ENCODE measurements at places on chromosomes 5 and 9.
A peak's percentile ranks its signal among the peaks of the same experiment; 100 is the strongest.

DNA sequence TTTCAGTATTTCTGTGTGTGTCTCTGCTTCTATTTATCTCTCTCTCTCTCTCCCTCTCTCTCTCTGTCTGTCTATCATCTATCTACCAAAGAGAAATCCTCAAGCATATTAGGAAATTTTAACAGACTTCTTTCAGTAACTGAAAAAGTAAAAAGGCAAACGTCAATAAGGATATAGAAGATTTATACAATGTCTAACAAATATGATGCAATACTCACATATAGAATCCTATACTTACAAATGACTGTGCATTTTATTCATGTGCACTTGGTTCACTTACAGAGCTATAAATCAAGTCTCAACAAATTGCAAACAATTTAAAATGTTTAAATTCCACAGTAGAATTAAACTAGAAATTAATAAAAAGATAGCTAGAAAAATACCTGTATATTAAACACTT is 289.0 kb downstream of the PSAT1 start:
- no peak for DNase-seq

- no peak for DNase-seq
These were observed 371.2 kb downstream of the CDH18 start for GRCh38 chr5:19616701-19617215.

GRCh38 chr9:21591221-21592062 is 109.3 kb upstream of the IFNE start:
- no peak for DNase-seq

DNA sequence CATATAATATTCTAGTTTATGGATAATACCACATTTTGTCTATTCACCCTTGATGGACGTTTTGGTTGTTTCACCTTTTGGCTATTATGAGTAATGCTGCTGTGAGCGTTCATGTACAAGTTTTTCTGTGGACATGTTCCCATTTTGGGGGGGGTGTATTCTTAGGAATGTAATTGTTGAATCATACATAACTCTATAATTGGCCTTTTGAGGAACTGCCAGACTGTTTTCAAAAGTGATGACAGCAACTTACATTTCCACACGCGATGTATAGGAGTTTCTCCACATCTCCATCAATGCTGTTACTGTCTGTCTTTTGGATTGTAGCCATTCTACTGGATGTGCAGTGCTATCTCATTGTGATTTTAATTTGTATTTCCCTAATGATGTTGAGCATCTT is 69.8 kb downstream of the SLC46A2 start:
- no peak for DNase-seq

DNA sequence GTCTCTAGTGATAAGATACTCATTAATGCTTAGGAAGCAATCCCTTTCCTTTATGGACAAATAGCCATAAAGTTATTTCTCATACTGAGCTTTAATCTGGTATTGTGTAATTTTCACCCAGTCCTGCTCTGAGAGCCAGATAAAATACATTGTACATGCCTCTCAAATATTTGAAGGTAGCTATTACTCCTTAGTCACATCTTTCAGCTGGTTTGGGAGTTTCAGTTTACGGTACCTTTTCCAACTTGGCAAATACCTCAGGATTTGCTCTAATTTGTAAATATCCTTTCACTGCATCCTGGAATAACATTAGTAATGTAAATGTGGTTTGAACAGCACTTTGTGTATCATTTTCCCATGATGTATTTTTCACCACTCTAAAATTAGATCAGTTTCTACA is 47.4 kb downstream of the ABHD17B start:
- no peak for DNase-seq

DNA sequence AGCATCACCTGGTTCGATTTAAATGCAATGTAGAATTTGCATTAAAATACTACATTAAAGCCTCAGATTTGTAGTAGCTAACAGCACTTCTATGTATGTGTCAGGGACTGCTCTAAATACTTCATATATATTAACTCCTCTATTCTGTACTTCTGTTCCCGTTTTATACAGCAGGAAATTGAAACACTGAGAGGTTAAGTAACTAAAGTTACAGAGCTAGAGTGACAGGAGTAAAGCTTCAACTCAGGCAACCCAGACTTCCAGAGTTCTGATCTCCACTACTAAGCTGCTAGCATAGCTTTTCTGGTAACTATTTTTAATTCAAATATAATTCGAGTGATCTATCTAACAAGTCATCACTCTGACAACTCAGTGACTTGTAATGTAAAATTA is 619 bp upstream of the APC start:
- no peak for DNase-seq

DNA sequence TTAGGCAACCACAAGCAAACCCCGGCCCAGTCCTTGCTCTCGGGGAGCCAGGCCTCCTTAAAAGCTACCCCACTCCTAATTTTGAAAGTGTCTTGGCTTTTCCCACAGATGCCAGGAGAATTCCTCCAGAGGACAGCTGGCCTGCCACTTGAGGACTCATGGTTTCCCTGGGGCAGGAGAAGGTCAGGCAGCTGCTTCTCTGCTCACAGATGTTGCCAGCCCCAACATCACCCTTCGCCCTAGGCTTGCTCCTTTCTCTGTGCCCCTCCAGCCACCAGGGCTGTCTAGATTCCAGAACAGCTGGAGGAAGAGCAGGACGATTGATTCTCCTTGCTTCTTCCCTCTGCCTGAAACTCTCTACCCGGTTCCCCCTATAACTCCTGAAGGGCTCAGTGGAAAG is 8.5 kb downstream of the GGTA1 start:
- no peak for DNase-seq

DNA sequence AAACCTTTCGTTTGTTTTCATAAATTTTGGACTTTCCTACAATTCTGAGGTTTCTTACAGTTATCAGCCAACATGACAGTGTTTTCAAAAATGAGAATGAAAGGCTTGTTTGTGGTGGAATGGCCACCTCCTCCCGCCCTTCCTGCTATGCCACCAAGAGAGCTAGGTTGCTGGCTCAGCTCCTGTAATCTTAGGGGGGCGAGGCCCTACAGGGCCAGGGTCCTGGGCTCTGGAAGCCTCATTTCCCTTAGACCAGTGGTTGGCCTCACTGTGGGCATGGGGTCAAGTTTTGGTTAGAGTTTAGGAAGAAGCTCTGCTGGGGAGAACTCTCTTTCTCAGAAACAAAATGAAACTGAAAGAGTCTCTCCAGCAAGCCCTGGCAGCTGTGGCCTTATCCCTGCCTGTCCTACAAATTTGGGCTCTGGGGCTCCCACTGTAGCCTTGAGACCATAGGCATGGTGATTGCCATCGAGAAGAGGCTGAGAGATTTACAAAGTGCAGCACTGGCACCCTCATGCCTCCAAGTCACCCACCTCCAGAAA is 66.2 kb downstream of the IRX1 start:
- no peak for DNase-seq

GRCh38 chr9:136424750-136425362 is 14.4 kb downstream of the PMPCA start:
- no peak for DNase-seq

DNA sequence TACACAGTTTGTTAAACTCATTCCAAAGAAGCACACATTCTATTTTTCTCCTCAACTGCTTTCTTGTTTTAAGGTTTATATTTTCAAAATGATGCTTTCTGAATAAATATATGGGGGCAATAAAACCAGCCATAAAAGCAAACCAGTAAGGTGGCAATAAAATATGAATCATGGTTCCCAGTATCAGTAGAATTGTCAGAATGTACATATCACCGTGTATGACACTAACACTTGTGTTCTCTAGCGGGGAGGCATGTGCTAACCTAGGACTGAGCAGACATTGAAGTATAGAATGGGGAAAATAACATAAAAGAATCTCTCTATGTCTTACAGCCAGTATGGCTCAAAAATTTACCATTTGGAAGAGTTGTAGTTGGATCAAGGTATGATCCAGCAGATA is 329.9 kb upstream of the ISL1 start:
- DNase-seq: no peak

GRCh38 chr5:8445139-8445538 is 576.2 kb downstream of the MTRR start:
- no peak for DNase-seq

DNA sequence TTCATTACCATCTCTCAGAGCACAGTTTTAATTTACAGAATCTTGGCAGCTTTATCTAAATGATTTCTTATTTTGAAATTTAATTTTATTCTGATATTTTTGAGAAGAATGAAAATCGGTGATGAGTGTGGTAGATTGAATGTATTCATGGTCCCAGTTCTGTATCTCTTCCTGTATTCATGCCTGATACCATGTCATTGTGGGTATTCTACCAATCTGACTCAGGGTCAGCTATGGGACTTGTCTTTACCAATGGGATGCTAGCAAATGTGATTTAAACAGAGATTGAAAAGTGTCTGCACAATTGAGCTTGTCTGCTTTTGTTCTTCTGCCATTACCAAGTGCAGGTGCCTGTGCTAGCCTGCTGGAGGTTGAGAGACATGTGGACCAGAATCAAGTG is 17.8 kb upstream of the ZNF618 start:
- no peak for DNase-seq

DNA sequence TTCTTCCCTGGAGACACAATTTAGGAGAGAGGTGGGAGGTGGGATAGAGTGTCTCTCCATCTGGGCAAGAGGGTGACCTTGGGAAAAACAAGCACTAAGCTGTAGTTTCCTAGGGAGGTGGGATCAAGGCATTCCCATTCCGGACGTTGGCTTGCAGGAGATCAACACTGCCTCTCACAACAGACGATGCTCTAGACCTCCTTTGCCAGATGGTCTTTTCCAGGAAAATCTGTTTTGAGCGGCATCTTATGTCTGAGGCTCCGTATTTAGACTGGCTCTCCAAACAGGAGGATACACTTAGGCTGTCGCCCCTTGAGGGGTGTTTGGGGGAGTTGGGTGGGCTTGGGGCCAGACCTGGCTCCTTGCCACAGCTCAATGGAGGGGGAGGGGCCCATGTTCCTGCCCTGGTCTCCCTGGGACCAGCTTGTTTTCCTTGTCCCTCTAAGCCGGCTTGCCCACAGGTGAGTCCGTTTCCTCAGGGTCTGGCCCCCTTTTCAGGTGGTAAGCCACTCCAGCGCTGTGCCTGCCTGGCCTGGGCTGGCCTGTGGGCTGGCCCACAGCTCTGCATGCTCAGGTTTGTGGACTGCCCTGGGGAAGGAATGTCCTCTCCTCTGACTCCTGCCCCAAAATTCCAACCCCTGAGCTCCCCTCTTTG is 2.4 kb downstream of the PSD2 start:
- no peak for DNase-seq

DNA sequence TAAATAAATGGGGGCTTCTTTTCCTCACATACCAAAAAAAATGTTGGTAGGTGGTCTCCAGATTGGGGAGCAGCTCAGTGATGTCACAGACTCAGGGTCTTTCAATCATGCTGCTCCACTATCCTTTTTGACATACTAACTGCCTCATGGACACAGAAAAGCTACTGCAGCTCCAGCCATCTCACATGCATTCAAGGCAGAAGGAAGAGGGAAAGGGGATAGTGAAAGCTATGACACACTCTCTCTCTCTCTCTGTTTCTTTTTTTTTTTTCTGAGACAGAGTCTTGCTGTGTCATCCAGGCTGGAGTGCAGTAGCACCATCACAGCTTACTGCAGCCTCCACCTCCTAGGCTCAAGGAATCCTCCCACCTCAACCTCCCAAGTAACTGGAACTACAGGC is 7.9 kb upstream of the ADGRD2 start:
- no peak for DNase-seq

GRCh38 chr5:132498686-132499271 is 8.2 kb upstream of the IRF1 start:
- DNase-seq: no peak

DNA sequence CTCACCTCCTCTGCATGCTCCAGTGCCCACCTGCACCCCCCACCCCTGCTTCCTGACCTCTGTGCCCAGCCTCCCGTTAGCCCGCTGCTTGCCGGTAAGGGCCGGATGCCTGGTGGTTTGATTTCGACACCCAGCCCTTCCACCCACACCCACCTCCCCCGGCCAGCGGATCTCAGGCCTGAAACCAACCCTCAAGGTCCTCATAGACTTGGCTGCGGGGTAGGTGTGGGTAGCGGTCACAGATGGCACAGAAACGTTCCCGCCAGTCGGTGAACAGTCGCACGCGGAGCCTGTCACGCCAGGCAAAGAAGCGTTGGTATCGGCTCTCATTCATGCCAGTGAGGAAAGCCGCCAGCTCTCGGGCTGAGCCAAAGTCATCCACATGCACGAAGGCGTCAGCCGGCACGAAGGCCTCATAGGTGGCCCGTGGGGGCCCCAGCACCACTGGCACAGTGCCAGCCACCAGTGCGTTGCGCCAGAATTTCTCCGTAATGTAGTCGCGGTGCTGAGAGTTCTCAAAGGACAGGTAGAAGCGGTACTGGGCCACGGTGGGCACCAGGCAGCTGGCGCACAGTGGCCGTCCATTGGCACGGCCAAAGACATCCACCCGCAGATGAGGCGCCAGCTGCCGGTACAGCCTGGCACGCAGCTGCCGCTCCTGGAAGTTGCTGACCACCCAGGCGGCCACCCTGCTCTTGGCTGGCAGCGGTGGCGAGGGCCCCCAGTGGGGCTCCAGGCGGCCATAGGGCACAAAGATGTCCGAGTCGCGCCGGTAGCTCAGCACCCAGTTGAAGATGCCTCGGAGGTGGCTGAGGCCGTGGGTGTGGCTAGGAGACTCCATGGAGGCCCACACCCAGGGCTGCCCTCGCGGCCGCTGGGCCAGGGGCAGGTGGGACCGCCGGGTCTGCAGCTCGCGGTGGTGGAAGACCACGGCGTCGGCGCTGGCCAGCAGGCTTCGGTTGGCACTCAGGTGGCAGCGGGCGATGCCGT is 1.1 kb downstream of the FUT7 start:
- no peak for DNase-seq

DNA sequence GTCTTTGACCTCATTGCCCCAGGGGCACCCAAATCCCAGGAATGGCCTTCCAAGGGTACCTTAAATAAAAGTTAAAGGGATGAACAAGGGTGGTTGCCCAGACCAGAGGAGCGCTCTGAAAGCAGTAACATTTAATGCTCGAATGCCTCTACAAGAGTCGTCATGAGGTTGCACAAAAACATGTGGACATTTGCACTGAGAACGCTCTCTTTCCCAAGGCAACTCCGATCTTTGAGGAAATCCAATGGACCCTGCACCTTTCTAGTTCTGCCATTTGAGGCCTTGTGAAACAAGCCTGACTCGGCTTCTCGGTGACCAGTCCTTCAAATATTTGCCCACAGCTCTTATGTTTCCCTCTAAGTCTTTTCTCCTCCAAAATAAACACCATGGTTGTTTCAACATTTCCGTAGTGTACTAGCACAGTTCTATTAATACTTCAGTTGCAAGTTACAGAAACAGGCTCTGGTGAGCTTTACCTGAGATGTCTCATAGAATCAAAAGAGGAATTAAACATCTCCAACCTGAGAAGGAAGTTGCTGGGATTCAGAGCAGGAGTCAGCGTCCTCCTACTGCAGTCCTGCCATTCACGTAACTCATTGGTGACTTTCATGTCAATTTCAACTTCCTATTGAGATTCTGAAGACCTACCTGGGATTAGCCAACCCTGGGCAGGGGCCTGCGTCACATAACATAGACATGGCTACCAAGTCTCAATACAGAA is 168.8 kb upstream of the RAI14 start:
- peak; percentile 84 for DNase-seq

DNA sequence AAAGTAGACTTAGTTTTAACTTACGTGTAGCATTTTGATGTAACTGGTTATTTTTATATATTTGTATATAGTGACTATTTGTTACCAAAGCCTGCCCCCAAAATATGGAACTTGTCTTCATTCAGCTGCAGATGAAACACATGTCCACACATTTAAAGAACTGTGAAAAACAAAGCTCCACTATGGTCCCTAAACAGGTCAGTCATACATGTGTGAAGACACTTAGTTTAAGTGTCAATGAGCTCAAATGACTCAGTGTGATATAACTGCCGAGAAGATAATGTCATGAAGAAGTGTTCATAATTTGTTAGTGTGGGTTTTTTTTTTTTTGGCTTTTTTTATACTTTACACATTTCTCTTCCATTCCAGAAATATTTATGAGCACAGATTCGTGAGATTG is 28.2 kb downstream of the HAVCR1 start:
- no peak for DNase-seq

- no peak for DNase-seq
These were observed 30.4 kb downstream of the GNG10 start for GRCh38 chr9:111691672-111692329.

Data from HuH-7.5 (cell line).